ENCODE measurements at places on chromosomes 11 and 22.

GRCh38 chr11:65300621-65301275, 13.9 kb upstream of the CDC42EP2 start:
- DNase-seq: no peak

GRCh38 chr22:44396021-44396726, 83.4 kb upstream of the SHISAL1 start:
- DNase-seq: no peak

- DNase-seq: no peak
Measured at GRCh38 chr22:50674606-50675552, 2.3 kb downstream of the SHANK3 start.

- DNase-seq: no peak
Measured at GRCh38 chr22:35663371-35663770, 15.1 kb downstream of the APOL6 start.

DNA sequence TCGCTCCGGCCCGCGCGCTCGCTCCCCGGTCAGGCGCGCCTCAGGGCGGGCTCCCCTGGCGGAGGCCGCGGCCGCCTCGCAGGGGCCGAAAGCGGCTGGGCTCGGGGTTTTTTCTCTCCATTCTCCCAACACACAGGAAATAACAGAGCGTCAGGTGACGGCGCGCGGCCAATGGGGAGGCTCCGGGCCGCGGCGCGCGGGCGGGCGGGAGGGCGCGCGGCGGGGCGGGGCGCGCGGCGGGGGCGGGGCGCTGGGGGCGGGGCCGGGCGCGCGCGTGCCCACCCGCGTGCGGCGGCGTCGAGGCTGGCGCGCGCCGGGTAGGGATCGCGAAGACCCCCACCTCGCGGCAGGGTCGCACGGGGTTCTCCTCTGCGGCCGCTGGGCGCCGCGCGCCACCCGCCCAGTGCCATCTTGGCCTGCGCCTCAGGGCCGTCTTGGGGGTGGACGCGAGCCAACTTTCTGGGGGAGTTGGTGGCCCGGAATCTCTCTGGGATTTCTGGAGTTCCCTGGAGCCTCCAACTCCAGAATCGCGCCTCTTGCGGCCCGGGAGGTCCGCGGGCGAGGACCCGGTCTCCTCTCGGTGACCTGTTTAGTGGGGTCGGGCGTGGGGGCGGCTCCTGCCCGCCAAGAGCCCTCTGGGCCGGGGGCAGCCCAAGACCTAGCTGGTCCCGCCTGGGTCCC, at the start of gene TCF20:
Gene TCF20 (minus strand): TSS at position 144 of the 681 bp plus-strand sequence. CDS start 55,348 bp downstream, outside the sequence.
- peak; percentile 57 for DNase-seq

DNA sequence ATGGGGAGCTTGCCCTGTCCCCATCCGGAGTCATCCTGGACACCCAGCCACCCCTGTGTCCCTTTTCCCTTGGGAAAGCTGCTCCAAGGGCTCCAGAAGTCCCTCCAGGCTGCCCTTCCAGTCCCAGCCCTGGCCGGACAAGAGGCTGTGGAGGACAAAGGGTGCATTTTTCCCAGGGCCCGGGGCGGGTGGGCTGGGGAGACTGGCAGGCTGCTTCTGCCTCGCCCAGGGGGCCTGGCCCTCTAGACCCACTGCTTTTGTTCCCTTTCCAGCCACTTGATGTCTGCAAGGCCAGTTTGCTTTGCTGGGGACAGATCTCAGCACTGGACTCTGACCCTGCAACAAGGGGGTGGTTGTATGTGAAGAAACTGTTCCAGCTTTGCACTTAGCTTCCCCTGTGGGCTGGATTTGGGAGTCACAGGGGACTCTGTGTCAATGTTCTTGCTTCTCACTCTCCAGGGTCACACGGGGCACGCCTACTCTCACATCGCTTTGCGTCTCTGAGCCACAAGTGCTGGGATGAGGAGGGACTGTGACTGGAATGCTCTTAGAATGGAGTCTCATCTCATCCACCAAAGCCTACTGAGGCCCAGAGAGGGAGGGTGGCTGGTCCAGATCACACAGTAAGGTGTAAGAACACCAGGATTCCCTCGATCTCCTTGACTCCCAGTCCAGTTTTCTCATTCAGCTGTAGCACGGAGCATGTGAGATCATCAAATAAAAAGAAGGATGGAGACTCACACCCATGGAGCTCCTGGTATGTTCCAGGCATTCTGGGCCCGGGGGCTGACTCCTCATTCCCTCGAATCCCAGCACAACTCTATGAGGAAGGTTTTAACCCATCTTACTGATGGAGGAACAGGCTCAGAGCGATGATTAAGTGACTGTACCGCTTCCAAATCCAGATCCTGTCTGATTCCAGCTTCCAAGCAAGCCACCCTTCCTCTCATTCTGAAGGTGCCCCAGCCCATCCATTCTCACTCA, 59.9 kb downstream of the FBXO7 start:
- no peak for DNase-seq

- no peak for DNase-seq
Measured at GRCh38 chr11:71563406-71563805, 2.0 kb upstream of the KRTAP5-10 start.

DNA sequence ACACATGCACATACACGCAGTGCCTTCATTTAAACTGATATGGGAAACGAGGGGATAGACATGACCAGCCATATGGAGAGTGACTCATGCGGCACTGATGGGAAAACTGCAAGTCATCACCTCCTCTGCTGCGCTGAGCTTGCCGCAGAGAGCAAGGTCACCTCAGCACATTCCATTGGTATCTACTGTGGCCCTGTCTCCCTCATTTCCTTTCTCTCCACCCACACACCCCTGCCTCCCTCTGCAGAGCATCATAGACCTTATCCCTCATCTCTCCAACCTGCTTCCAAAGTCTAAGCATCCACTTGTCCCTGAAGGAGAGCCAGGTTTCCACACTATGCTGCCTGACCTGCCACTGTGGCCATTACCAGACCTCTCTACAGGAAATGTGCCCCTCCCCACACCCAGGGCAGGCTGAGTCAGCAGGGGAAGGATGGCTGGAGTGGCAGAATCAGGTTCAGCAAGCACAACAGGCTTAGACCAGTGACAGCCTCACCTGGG, 116.9 kb upstream of the SNX19 start:
- no peak for DNase-seq

DNA sequence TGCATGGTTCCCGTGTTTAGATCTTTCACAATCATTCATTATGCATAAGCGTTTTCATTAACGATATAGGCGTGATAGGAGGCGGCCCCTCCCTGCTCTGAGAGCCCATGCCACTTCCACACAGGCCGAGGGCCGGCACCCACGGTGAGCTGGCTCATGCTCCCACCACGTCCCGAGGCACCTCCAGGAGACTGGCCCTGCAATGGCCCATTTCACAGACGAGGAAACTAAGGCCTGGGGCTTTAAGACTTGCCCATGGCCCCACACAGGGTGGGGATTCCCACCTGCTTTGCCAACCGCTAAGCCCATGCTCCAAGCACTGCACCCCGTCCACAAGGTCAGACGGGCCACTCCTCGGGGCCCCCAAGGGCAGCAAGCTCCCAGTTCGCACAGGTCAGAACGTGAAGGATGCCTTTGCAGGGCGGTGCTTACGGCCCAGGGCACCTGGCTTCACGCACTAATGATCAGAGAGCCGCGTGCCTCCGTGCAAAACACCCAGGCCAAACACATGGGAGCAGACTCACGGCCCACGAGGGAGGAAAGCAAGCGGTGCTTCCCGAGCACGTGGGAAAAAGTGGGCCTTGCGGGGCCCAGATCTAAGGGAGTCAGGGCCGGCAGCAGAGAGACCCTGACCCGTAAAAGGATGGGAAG, 8.3 kb downstream of the OSBPL5 start:
- no peak for DNase-seq

DNA sequence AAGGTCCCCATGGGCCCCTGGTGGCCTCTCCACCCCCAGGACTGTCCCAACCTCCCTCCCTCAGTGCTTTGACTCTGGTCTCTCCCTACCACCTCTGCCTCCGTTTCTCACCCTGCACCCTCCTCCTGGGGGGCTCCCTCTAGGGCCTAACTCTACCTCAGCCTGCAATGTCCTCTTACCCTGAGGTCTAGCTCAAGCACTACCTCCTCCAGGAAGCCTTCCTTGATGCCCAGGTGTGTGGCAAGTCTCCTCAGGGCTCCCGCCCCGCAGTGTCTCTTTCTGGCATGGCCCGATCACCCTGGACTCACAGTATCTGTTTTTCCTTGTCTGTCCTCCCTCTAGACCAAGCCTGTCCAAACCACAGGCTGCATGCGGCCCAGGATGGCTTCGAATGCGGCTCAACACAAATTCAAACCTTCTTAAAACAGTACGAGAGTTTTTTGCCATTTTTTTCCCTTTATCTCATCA, 90.8 kb downstream of the PHF21B start:
- no peak for DNase-seq

- DNase-seq: no peak
Measured at GRCh38 chr11:129817534-129818051, 1.9 kb downstream of the TMEM45B start.

DNA sequence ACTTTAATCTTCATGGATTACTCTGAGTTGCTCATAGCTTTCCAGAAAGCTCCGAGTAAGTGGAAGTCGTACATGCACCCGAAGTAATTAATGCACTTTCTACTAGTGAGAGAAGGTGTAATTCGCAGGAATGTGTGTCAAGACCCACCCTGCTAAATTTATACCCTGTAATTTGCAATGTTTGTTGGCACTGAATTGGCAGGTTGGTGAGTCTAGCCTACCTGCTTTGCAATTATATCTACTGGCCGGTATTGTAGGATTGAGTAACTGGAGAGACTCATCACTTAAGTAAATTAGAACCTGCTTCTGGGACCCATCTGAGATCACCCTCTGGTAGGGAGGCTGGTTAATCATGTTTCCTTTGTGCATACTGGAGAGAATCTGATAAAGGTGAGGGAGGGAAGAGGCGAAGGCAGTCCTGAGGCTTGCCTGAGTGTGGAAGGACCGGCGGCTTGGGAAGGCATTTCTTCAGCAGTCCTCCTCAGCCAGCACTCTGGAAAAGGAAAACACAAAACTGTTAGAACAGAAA, 63.3 kb downstream of the LDLRAD3 start:
- DNase-seq: no peak

DNA sequence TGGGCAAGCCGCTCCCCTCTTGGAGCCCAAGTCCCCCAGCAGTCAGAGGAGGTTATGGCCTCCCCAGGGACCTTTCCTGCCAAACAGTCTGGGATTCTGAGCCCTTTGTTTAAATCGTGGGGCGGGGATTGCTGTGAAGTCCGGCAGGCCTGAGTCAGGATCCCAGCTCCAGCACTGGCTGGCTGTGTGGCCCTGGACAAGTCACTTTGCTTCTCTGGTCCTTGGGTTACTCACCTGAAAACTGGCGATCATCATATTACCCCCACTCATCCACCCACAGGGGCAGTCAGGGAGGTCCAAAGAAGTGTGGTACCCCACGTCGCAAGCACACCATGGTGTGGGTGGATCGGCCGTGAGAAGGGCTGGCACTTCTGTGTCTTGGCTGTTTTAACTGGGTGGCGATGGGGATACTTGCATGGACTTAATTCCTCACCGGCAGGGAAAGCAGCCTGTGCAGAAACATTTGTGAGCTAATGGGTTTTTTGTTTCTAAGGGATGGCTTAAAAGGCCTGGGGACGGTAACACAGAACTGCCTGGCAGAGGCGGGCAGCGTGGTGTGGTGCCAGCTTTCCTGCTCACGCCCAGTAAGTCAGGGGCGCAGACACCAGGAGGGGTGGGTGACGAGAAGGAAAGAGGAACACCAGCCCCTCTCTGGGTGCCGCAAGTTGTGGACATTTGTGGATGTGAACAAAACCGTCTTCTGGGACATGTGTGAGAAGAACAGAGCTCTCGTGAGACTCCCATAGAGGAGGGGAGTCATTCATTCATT, 31.6 kb upstream of the PRR5 start:
- DNase-seq: no peak

DNA sequence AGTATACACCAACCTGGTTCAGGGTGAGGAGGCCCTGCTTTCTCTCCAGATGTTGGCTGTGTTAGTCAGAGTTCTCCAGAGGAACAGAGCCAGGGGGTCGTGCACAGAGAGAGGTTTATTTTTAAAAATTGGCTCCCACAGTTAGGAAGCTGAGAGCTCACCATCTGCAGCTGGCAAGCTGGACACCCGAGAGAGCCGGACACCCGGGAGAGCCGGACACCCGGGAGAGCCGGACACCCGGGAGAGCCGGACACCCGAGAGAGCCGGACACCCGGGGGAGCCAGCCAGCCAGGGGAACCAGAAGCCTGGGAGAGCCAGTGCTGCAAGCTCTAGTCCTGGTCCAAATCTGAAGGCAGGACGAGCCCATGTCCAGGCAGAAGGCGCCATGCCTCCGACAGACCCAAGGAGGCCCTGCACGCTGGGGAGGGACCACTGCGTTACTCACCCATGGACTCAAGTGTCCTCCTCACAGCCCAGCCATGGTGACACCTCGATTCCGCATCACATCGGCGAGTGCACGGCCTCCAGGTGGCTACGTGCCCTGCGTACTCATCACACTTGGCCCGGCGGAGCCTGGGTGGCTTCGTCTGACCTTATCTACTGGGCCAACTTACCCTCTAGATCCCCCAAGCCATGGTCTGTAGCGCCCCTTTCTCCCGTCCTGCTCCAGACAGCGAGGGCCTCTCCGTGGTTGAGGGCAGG, 99.0 kb downstream of the BRD1 start:
- no peak for DNase-seq

DNA sequence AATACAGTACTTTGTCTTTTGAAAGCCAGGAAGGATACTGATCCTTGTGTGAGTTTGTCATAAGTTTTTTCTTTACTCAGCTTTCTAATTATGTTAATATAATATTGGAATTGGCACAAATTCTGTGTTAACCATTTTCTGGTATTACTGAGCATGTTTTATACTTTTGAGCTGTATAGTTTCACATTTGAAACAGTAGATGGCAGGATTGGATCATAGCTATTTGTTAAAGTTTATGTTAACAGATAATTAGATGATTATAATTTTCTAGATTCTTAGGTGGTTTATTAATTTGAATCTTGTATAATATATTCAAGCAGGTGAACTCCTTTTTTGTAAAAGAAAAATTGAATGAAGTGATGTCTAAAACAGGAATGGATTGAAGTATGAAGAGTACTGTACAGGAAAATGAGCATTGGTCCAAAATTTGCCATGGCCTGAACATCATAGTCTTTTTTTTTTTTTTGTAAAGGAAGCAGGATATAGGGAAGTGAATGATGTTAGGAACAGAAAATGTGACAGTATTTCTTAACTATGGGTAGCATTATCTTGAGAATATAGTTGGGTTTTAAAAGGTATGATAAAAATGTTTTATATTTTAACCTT, 102.0 kb downstream of the CYP2R1 start:
- DNase-seq: no peak

- DNase-seq: no peak
Measured at GRCh38 chr11:126423154-126423553, 67.7 kb downstream of the ST3GAL4 start.

GRCh38 chr11:44574610-44575287, 9.3 kb downstream of the CD82 start:
- DNase-seq: no peak

- no peak for DNase-seq
Measured at GRCh38 chr11:87596176-87596575, 558.4 kb downstream of the TMEM135 start.

GRCh38 chr11:38791346-38791961, 2193.4 kb upstream of the RAG2 start:
- DNase-seq: no peak

DNA sequence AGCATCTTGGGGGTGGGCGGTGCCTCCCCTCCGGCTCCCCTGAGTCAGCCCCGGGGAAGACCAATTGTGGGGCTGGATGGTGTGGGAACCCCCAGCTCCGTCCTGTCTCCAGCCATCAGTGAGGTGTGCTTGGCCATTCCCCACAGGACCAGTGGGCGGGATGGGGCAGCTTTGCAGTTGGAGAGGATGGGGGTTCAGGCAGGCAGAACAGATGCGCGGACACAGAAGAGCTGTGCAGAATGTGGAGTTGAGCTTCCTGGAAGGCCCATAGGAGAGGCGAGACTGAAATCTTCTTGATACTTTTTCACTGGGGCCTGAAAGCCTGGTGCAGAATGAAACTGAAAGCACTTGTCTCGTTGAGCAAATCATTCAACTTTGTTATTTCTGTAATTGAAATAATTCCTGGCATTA, 23.8 kb downstream of the PARVB start:
- DNase-seq: no peak
